Activated T-helper 1 cell treated with anti-CD3 and anti-CD28 coated beads, Interleukin-12 subunit alpha, Interleukin-12 subunit beta, Interleukin-2, Interleukin-4 antibody, amounts not matched to agents 30 ng/mL and 10 ng/mL and 1 ng/mL, durations not matched to agents 14 hours and 24 hours and 36 hours (primary cell): ENCODE measurements at places on chromosomes 5 and 9. TPM values are rescaled to one million over a fixed set of nuclear protein-coding genes. Genes with fewer than 3 reads are reported as not detected.
A peak's percentile ranks its signal among the peaks of the same experiment; 100 is the strongest.

NMUR2 gene
- total RNA-seq, result not detected in 2 replicates

DNA sequence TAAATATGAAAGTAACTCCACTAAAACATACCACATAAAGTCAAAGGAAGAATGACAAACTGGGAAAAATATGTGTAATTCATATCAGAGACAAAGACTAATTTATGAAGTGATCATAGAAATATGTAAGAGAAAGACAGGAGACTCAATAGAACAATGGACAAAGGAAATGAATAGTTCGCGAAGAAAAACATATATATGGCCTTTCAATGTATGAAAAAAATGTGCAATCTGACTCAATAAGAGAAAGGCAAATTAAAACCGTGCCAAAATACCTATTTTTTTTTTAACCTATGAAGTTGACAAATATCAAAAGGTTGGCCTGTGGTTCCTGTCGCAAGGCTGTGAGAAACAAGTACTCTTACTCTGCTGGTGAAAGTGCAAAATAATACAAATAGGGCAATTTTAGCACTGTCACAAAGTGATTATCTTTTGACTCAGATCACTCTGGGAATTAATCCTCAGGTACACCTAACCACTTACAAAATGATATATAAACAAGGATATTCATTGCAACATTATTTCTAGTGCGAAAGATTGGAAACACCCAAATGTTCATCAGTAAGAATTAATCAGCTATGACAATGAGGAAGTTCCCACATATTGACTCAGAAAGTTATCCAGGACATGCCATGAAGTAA, 3.7 kb downstream of the C9 start:
- H3K4me3 ChIP-seq, result no peak overlapping the region
- H3K27ac ChIP-seq, result no peak overlapping the region
- no peaks in the 10 kb centered on the region for H3K36me3 ChIP-seq

- no peaks in the 10 kb centered on the region for H3K27me3 ChIP-seq
- no peaks in the 10 kb centered on the region for H3K4me1 ChIP-seq
These were observed 170.8 kb upstream of the FBN2 start for GRCh38 chr5:128708841-128709240.

DNA sequence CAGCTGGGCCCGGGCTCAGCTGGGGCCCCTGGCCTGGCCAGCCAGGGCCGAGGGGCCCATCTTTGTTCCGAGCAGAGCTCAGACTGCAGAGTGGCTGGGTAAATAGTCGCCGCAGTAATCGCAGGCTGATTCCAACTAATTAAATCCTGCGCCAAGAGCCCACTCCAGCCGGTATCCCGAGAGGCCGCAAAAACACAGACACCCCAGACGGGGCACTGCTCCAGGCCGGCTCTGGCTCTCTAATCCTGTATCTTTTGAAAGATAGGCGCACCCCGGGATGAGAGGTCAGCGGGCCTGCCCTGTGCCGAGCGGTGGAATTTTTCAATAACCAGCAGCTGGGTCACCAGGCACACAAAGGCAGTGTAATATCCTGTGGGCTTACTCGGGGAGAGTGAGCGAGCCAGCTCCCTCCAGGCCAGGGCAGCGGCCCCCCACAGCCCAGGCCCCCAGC, 57.7 kb downstream of the LMX1B start:
- DNase-seq, result no peak
- no peak overlapping the region for H3K4me3 ChIP-seq
- peaks cover 5% of the 10 kb centered on the region for H3K4me1 ChIP-seq
- no peak overlapping the region for H3K27ac ChIP-seq
- peaks cover 35% of the 10 kb centered on the region for H3K27me3 ChIP-seq

ANKRD31 gene
- total RNA-seq, result 0.36 and 0.37 TPM in 2 replicates

GRCh38 chr9:114164191-114164794, 9.0 kb downstream of the COL27A1 start:
- H3K4me1 ChIP-seq, result no peaks in the 10 kb centered on the region
- no peak overlapping the region for H3K4me3 ChIP-seq
- peaks cover 2% of the 10 kb centered on the region for H3K27me3 ChIP-seq
- no peak for DNase-seq

ZNF608 gene
- not detected in 2 replicates for total RNA-seq

DNA sequence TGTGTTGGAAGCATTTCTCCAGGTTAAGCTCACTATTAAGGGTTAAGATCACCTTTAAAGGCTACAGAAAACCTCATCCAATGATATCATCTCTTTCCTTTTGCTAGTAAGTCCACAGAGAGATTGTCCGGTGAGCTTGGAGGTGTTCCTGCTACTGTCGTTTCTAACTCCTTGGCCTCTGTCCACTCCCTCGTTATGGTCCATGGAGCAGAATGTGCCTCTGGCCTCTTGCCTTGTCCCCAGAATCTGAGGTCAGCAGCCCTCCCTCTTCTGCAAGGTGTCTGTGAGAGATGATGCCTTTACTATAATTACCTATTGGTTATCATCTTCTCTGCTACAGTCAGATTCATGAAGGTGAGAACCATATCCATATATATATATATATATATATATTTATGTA, 15.0 kb downstream of the ORM2 start:
- no peaks in the 10 kb centered on the region for H3K27me3 ChIP-seq
- no peak for DNase-seq
- H3K36me3 ChIP-seq, result peaks cover 78% of the 10 kb centered on the region
- peak overlapping the region; percentile 56 for H3K27ac ChIP-seq

NRG2 gene
- total RNA-seq, result 0.08 TPM in 1 of 2 replicates, not detected in the other

DNA sequence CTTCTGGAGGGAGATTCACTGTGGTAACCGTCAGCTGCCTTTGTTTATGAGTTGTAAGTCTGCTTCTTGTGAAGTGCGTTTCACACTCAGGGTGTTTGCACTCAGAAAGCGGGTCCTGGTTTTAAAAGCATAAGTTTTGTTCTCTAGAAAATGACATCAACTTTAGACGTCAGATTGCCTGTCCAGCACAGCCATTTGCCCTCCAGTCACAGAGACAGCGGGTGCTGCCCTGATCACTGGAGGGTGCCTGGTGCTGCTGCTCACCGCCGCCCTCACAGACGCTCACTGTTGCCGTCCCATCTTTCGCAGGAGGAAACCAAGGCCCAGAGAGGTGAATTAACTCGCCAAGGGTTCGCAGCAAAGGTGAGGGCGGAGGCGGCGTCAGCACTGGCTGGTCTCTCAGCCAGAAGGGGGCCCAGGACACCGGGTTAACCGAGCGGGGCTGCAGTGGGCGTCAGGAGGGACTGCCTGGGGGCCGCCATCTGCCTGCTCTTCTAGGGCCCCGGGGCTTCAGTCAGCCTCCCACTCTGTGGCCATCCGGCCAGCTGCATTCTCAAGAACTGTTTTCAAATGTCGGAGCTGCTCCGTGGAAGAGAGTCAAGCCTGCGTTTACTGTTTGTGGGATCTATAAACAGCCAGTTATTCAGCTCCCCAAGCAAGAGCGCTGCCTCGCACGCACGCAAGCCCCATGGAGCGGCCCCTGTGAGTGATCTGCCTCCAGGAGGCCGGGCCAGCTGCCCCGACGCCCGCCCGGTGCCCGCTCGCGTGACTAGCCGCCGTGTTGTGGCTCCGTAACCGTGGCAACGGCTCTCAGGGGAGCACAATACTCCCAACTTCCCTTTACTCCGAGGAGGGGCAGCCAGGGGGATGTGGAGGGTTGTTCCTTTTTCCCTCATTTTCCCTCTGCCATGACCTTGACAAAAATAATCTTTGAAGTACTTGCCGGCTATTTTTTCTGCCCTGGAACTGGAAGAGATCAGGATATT, 43.4 kb upstream of the EXOC3 start:
- no peaks in the 10 kb centered on the region for H3K27me3 ChIP-seq
- H3K4me3 ChIP-seq, result peak overlapping the region; percentile 42
- H3K4me1 ChIP-seq, result peaks cover 14% of the 10 kb centered on the region
- peaks cover 11% of the 10 kb centered on the region for H3K36me3 ChIP-seq
- DNase-seq, result peak; percentile 32

SH3PXD2B gene
- 0.26 and 0.32 TPM in 2 replicates for total RNA-seq
